ENCODE measurements at places on chromosomes 4 and X. TPM values are rescaled to one million over a fixed set of nuclear protein-coding genes. Genes with fewer than 3 reads are reported as not detected.

Gene SPOCK3
- total RNA-seq, result not detected

Gene STPG2
- 0.38 TPM for total RNA-seq

Gene GLOD5
- 3.1 TPM for total RNA-seq

Gene ADGRG4
- 0.13 TPM for total RNA-seq

Gene PWWP3B
- total RNA-seq, result 1.2 TPM

Gene S100G
- total RNA-seq, result not detected

Gene TCEAL2
- total RNA-seq, result not detected

Gene CDKN2AIP
- 6.8 TPM for total RNA-seq

Gene FATE1
- not detected for total RNA-seq

Gene S100P
- total RNA-seq, result 2.3 TPM

- DNase-seq, result no peak
Measured at GRCh38 chrX:136662104-136662503, 14.1 kb downstream of the CD40LG start.

- DNase-seq, result no peak
Measured at GRCh38 chrX:40374486-40374885, 206.3 kb upstream of the ATP6AP2 start.

DNA sequence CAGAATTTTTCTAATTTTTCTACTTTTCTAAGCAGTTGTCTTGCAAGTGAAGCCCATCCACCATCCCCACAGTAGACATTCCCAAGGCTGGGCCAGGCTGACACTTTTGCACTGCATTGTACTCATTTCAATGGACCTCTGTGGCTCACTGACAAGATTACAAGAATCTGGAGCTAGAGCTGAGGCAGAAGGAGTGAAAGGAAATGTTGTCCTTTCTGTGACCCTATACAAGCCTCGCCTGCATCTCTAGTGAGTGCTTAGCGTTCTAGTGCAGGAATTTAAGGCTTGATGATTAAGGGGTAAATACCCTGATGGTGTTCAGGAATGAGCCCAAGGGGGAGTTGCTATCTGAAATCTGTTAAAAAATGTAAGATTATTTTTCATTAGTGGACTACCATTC is 6.3 kb downstream of the MAGED1 start:
- DNase-seq, result no peak

DNA sequence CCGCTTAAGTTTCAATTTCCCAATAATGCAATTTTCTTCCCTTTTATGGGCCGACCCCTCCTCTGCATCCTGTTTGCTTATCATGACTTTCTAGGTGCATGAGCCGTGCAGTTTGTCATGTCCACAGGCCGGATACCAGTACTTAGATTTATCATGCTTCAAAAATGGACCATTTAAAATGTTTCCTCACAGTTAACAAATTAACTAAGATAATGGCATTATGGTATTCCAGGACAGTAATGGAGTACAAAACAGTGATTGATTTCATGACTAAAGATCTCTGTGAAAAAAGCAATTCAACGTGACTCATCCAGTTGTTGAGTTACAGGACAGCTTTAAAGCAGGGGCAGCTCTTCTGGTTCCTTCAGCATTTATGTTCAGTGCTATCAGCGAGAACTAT is 23.0 kb downstream of the SNX25 start:
- DNase-seq, result no peak

DNA sequence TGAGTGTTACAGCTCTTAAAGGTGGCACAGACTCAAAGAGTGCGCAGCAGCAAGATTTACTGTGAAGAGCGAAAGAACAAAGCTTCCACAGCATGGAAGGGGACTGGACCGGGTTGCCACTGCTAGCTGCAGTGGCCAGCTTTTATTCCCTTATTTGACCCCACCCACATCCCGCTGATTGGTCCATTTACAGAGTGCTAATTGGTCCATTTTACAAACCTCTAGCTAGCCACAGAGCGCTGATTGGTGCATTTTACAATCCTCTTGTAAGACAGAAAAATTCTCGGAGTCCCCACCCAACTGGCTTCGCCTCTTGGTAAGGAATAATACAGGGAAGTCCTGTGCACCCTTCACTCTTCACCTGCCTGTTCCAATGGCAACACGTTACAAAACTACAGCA is 1.9 kb upstream of the SHROOM2 start:
- DNase-seq, result no peak

GRCh38 chrX:22634083-22634482 is 361.4 kb downstream of the CBLL2 start:
- no peak for DNase-seq

DNA sequence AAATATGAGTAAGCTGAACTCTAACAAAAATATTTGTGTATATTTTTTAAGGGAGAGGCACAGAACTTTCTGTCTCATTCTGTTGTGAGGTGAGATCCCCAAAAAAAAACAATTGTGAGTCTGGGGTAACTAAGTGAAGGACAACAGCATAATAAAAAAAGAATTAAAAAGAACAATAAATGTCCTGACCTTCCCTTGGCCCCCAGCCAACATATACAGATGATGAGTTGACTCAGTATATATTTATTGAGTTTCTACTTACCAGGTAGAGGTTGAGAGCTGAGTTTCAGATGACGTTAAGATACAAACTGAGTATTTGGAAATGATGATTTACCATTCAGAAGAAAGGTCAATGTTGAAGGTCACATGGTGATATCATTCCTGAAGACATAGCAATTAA is 239.5 kb downstream of the KCNIP4 start:
- DNase-seq, result no peak

- no peak for DNase-seq
Measured at GRCh38 chrX:39301036-39301435, 499.8 kb downstream of the MID1IP1 start.

GRCh38 chrX:51461053-51462044 is 35.0 kb downstream of the NUDT11 start:
- no peak for DNase-seq

DNA sequence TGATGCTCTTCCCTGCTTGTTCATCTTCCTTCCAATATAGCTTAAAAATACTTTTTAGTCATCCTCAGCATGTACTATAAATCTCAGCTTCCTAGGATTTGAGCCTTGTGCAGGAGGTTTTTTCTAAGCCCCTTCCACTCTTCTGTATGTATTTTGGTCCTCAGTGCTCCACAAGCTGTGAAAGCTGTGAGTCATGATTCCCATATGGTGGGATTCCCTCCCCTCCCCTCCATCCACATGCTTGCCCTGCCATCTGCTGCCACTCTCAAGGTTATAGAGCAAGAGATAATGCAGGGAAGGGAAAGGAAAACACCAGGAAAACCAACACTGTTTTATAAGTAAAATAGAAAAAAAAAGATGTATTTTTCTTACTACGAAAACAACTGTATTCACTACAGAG is 58.5 kb upstream of the AP1S2 start:
- DNase-seq, result no peak

GRCh38 chr4:127586922-127587571 is 45.7 kb upstream of the INTU start:
- DNase-seq, result no peak

DNA sequence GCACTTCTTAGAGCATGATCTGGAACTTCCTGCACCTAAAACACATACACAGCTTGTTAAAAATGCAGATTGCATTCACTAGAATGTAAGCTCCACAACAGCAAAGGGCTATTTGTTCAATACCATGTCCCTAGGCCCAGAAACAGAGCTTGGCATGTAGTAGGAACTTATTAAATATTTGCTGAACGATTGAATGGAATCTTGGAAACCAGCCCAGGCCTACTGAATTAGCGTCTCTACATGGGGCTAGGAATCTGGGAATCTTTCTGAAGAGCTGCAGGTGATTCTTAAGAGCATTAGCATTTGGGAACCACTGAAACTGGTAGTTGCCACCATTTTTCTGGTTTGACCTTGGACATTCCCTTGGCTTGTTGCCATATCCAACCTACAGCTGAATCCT is 234.1 kb downstream of the STIM2 start:
- DNase-seq, result no peak

DNA sequence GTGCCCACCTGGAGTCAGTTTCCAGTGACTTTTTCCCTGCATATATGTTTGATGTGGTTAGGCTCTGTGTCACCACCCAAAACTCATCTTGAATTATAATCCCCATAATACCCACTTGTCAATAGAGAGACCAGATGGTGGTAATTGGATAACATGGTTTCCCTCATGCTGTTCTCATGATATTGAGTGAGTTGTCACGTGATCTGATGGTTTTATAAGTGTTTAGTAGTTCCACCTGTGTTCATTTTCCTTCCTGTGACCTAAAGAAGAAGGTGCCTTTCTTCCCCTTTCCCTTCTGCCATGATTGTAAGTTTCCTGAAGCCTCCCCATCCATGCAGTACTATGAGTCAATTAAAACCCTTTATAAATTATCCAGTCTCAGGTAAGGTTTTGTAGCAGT is 740.9 kb downstream of the ARAP2 start:
- no peak for DNase-seq

- DNase-seq, result no peak
Measured at GRCh38 chrX:13430136-13430827, 110.4 kb upstream of the ATXN3L start.

DNA sequence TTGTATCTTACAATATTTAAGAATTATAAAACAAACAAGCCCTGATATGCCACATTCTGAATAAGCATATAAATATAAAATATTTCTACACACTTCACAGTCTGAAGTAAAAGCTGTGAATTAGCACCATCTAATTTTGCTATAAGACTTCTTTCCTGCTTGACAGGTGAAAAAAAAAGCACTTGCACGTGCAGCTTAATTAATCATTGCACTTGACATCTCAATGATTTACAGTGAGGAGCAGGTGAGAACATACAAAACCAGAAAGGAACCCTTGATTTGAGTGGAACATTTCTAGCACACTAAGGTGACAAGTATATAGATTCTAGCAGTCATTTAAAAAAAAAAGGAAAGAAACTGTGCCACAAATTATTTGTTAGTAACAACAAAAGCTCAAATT is 47.9 kb downstream of the CHIC2 start:
- DNase-seq, result no peak

DNA sequence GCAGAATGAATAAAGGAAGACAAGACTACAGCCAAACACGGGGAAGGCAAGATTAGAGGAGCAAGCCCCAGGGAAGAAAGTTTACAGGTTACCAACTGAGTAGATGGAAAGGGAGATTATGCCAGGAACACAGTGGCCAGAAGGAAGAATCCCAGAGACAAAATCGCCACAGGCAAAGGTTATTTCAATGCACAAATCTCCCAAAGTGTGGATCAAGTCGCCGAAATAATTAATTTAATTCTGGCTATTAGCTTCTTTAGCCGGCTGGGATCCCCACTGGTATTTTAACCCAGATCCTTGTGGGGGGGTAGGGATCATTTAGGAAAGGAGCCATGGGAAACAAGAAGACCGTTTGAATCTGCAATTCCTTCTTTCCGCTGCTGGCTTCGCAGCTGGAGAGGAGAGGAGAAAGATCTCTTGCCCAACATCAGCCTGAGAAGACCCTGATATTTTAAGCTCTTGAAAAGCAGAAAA is 171.0 kb downstream of the DHX15 start:
- DNase-seq, result no peak

- no peak for DNase-seq
Measured at GRCh38 chrX:39519566-39520301, 578.0 kb downstream of the BCOR start.

All from left lobe of liver (tissue), 2 donors.